ENCODE measurements at places on chromosomes 5 and 9.
A peak's percentile ranks its signal among the peaks of the same experiment; 100 is the strongest.

GRCh38 chr9:6793203-6793602, 35.4 kb downstream of the KDM4C start:
- no peak for DNase-seq

DNA sequence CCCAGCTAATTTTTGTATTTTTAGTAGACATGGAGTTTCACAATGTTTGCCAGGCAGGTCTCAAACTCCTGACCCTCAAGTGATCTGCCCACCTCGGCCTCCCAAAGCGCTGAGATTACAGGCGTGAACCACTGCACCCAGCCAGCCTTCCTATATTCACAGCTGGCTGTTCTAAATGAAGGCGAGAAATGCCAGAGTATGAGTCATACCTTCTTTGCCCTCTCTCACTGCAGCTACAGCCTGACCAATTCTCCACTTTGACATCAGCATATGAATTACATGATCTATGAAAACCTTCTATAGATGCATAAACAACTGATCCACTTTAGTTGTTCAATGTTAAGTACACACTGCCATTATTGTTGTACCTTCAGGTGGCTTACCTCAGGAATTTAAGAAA, 14.5 kb downstream of the APTX start:
- no peak for DNase-seq

GRCh38 chr9:87063871-87064270, 116.6 kb upstream of the GAS1 start:
- peak; percentile 90 for DNase-seq

- DNase-seq = no peak
These were observed 158.5 kb downstream of the RGS3 start for GRCh38 chr9:113621980-113622379.

GRCh38 chr5:168430296-168430695, 56.0 kb upstream of the RARS1 start:
- no peak for DNase-seq

- no peak for DNase-seq
These were observed 337.6 kb upstream of the SEMA6A start for GRCh38 chr5:116912221-116912620.

DNA sequence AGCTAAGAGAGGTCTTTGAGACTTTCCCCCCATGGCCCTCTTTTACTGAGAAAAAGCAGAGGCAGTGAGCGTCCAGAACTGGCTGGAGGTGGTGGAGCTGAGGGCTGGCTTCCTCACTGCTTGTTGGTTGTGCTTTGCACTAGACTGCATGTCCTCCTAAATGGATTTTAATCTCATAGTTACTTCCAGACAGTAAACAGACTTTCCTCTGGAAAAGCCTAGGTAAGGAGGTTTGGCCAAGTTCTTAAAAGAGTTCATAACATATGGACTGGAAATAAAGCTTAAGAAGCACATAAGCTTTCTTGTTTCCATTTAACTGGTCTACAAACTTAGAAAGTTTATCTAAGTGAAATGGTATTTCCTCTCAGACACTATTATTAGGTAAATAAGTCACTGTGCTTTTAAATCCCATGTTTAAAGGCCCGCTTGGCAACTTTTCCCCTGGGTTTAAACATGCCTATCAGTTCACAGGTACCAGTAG, 2.0 kb downstream of the ASPN start:
- peak; percentile 37 for DNase-seq

GRCh38 chr5:129909225-129909624, 5.0 kb downstream of the CHSY3 start:
- no peak for DNase-seq

GRCh38 chr5:65774346-65774745, 52.3 kb downstream of the NLN start:
- peak; percentile 90 for DNase-seq

DNA sequence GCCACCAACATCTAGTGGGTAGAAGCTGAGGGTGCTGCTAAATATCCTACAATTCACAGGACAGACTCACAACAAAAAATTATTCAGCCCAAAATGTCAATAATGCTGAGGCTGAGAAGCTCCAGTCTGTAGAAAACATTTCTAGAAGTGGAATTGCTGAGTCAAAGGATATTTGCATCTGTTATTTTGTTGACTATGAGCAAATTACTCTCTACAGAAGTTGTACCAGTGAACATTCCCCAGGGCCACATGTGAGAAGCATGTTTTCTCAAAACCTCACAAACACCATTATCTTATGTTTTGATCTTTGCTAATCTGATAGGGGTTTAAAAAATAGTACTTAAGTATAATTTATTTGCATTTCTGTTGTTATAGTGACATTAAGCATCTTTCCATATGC, 15.4 kb downstream of the ITK start:
- no peak for DNase-seq

- peak; percentile 14 for DNase-seq
These were observed 2.1 kb downstream of the CFAP77 start for GRCh38 chr9:132412089-132412488.

GRCh38 chr9:93958819-93959682, 3.9 kb upstream of the BARX1 start:
- DNase-seq = peak; percentile 26

DNA sequence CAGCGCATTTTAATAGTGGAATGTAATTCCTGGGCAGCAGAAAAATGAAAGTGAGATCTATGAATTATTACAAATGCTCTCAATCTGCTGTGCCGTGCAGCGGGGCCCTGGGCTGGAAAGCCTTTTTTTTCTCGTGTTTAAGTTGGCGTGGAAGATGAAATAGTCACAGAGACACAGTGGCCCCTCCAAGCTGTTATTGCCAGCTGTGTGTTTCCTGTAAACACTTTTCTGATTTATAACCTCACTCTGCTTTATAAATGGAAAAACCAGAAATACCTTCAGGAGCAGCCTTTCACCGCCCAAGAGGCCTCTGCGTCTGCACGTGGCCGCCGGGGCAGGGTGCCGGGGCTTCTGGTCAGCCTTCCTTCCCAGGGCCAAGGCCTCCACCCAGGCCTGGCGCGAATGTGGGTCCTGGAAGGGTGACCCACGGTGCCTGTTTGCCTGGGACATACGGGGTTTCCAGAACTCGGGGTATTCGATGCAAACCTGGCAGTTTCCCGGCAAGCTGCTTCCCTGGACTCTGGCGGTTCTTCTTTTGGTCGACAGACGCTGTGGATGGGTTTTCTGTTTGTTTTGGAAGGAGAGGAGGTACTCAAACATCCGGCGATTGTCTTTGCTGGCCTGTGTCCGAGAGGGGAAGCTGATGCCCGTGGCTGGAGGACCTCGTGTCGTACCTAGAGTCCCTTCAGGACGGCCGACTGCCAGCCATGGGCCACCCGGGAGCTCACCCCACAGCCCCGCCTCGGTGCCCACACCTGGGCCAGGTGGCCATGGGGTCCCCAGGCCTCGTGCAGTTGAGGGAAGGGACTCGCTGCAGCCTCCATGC, 256.7 kb downstream of the PARP8 start:
- DNase-seq = no peak

GRCh38 chr5:128237000-128237399, 153.4 kb downstream of the SLC12A2 start:
- no peak for DNase-seq

DNA sequence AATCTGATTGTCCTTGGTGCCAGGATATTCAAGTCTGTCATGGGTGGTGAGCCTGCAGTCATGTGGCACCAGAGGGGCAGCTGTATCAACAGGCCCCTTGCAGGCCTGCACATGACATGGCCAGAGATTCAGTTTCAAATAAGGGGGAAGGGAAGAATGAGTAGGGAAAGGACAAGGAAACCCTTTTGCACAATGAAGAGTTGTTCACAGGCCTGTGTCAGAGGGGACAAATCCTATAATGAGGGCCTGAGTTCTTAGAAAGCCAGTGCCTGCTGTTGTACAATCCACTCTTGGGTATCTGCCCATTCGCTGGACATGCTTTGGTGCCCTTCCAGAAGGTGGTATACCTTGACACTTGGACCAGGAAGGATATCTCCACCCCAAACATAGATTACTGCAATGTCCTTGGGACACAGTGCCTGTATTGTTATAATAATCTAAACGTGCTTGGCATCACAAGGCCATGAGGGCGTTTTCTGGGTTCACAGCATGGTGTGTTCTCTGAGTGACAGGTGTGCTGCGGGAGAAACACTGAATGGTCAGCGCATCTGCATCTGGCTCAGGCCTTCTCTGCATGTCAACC, 1.9 kb upstream of the TMEM171 start:
- DNase-seq = no peak

DNA sequence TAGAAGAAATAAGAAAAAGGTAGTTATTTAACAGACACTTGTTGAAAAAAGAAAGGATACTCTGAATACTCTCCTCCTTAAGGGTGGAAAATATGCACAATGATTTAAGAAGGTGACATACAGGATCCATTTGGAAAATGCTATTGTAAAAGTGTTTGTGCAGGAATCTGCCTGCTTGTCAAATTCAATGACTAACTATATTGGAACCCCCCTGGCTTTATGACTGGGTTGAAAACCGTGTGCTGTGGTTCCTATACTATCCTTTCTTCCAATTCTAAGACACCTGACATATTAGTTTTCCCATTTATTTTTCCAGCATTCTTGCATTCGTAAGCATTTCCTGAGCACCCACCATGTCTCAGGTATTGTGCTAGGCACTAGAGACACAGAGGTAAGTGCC, 220.0 kb downstream of the GLIS3 start:
- peak; percentile 28 for DNase-seq

- no peak for DNase-seq
These were observed 42.7 kb downstream of the SECISBP2 start for GRCh38 chr9:89361031-89361430.

DNA sequence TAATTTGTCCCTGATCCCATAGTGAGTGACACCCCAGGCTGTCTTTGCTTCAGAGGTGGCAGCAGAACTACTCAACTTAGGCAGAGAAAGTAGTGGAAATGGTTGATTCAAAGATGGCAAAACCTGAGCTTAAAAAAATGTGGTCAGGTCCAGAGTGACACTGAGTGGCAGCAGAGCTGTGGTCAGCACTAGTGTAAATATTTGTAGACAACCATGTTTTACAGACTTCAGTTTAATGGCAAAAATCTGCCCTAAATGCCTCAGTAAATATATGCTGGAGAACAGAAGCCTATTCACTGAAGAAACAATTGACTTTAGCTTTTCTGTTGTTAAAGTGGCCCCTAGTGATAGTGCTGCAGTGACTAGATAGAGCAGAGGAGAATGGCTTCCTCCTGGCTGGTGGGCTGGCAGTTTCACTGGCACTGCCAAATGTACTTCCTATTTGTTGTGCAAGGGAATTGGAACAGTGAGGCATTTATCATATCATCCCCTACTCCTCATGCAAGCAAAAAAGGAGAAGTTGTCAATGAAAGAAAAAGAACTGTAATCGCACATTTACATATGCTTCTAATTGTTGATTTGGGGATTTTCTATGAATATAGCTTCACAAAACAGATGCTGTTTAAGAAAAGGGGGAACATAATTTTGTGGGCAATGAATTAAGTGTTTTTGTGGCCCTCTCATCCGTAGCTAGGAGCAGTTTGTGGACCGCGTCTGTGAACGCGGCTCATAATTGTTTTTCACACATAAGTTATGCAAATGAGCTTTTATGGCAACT, 12.0 kb downstream of the PBX3 start:
- DNase-seq = peak; percentile 4

- DNase-seq = peak; percentile 52
These were observed 19.0 kb downstream of the ACTL7B start for GRCh38 chr9:108836781-108837180.

DNA sequence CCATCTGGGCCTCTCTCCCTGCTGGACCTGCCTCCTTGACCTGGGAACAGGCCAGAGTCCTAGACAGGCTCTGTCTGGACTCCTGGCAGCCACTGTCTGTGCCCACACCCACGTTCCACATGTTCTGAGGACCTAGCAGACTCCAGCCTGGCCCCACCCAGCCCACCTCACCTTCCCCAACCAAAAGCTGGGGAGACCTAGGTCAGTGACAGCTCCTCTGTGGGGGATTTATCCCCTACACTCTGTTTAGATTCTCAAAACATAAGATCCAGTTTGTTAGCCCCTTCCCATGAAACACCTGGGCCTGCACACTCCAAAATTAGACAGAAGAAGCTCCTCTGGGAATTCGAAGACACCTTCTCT, 59.8 kb upstream of the ADAMTS2 start:
- no peak for DNase-seq

DNA sequence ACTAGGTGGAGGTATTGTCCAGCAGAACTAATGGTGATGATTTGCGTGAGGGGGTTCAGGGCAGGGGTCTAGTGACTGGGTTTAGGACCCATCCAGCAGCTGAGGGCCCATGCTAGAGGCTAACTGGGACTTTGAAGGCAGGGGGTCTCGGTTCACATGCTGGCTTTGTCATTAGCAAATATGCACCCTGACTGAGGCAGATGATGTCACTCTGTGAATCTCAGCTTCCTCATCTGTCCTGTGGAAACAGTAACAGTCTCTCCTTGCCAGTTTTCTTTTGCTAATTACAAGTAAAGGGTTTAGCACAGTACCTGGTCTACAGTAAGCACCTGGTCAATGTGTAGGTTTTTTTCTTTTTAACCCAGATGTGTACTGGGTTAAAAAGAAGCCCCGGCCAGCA, 5.2 kb downstream of the SH2D3C start:
- DNase-seq = no peak

DNA sequence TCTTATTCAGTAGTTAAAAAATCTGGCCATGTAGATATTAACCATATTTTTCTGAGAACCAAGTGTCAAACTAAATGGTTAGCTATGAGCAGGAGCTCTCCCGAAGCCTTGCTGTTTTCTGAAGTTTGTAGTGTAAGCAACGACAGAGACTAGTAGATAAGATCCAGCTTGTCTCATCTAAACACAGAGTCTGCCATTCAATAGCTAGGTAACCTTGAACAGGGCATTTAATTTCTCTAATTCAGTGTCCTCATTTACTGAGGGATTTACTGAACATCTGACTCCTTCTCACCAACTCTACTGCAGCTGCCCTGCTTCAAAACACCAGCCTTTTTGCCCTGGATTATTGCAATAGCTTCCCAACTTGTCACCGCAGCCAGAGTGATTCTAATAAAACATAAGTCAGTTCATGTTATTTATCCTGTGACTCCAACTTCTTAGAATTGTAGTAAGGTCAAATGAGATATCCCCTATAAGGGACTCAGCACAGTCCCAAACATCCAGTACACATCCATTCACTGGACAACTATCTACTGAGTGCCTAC, 337.0 kb downstream of the PLK2 start:
- no peak for DNase-seq

GRCh38 chr9:84397151-84397728, 56.7 kb upstream of the SLC28A3 start:
- peak; percentile 63 for DNase-seq

- DNase-seq = no peak
These were observed 265.0 kb downstream of the KIF4B start for GRCh38 chr5:155278532-155278931.

DNA sequence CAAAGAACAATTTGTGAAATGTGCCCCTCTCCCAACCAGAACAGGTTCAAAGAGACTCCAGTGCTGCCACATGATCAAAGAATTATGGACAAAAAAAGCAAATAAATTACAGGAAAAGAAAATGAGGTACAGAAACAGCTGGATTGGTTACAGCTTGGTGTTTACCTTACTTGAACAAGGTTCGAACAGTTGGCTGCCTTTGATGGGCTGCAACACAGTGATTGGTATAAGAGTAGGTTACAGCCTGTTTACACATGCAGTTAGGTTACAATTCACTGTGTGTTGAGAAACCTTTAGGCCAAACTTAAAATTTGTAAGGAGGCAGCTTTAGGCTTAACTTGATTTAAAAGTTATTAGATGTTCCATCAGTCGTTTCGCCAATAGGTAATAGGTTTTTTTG, 3.4 kb upstream of the MOCS2 start:
- DNase-seq = no peak
